Fibroblast of the aortic adventitia (primary cell): ENCODE measurements at places on chromosomes 7 and 10. TPM values are rescaled to one million over a fixed set of nuclear protein-coding genes. Genes with fewer than 3 reads are reported as not detected.
A peak's percentile ranks its signal among the peaks of the same experiment; 100 is the strongest.

GRCh38 chr7:50217821-50218281 is 86.7 kb upstream of the IKZF1 start:
- DNase-seq, result no peak

PDE6C gene
- total RNA-seq, result not detected in 2 replicates

- no peak for DNase-seq
These were observed 61.3 kb upstream of the TNRC18 start for GRCh38 chr7:5484921-5485320.

DNA sequence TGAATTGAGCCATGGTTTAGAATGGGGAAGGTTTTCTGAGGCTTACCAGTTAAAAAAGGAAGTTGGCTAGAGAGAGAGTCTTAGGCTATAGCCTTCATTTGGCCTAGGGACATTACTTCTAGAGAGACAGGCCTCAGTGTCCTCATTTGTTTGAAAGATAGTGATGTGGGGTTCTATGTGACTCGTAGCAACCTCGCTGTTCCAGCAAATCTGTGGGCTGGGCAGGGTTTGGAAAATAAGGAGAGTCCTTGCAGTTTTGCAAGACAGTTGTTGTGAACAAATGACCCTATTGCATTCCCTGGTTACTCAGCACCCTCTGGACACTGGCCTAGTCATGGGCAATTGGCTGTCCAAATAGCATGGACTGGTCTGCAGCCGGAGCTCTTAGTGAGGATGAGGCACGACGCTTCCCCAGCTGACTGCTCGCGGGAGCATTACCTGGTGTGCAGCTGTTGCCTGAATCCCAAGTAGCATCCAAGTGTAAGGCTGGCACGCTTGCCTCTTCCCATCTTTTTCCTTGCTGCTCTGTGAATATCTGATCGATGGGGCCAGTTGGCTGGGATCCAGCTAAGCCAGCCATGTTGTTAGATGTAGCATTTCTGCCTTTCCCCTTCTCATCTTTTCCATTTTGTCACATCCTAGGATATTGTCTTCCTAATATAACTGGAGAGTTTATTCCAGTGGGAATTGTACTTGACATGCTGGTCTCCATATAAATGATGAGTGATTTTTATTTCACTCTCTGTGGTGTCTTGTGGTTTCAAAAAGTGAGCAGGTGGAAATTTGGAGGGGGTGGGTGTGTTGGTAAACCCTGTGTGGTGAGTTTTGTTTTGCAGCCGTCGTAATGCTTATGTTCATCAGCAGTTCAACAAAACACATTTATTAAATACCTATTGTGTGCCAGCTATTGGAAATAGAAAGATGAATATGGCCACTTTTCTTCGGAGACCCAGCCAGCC is 99.8 kb downstream of the SND1 start:
- peak; percentile 64 for DNase-seq
